ENCODE measurements at places on chromosomes 3 and 15. TPM values are rescaled to one million over a fixed set of nuclear protein-coding genes. Genes with fewer than 3 reads are reported as not detected.

The SAXO2 gene
- 3.9 TPM for total RNA-seq

The FANCD2OS gene
- total RNA-seq, result not detected

The KNG1 gene
- not detected for total RNA-seq

The RSL24D1 gene
- 167 TPM for total RNA-seq

The CIB2 gene
- 0.30 TPM for total RNA-seq

The ENTPD3 gene
- 0.28 TPM for total RNA-seq

The COX17 gene
- total RNA-seq, result 47.9 TPM

The TEX55 gene
- not detected for total RNA-seq

The STRIT1 gene
- total RNA-seq, result not detected

The FBXW12 gene
- total RNA-seq, result not detected

The NRROS gene
- not detected for total RNA-seq

Data from MCF 10A (cell line).